Vagina (tissue), 2 donors: ENCODE measurements at places on chromosomes 5 and 9. TPM values are rescaled to one million over a fixed set of nuclear protein-coding genes. Genes with fewer than 3 reads are reported as not detected.

- H3K4me1 ChIP-seq = no peaks in the 10 kb centered on the region
- no peak for DNase-seq
- no peak overlapping the region for H3K4me3 ChIP-seq
- no peaks in the 10 kb centered on the region for H3K36me3 ChIP-seq
- H3K27ac ChIP-seq = no peak overlapping the region
Observed at GRCh38 chr5:153640293-153640692, 149.8 kb downstream of the GRIA1 start.

Gene TRIM36
- 2.2 TPM for total RNA-seq

- H3K36me3 ChIP-seq = no peaks in the 10 kb centered on the region
- H3K27ac ChIP-seq = no peak overlapping the region
- H3K4me3 ChIP-seq = no peak overlapping the region
- H3K27me3 ChIP-seq = no peaks in the 10 kb centered on the region
Observed at GRCh38 chr5:96177303-96177869, 215.7 kb upstream of the ELL2 start.

GRCh38 chr5:164504141-164504772, 998.8 kb downstream of the MAT2B start:
- no peaks in the 10 kb centered on the region for H3K36me3 ChIP-seq
- H3K4me3 ChIP-seq = no peak overlapping the region
- H3K4me1 ChIP-seq = no peaks in the 10 kb centered on the region
- no peak overlapping the region for H3K27ac ChIP-seq
- H3K27me3 ChIP-seq = no peaks in the 10 kb centered on the region
- no peak for DNase-seq

Gene FOXD4
- total RNA-seq = not detected

DNA sequence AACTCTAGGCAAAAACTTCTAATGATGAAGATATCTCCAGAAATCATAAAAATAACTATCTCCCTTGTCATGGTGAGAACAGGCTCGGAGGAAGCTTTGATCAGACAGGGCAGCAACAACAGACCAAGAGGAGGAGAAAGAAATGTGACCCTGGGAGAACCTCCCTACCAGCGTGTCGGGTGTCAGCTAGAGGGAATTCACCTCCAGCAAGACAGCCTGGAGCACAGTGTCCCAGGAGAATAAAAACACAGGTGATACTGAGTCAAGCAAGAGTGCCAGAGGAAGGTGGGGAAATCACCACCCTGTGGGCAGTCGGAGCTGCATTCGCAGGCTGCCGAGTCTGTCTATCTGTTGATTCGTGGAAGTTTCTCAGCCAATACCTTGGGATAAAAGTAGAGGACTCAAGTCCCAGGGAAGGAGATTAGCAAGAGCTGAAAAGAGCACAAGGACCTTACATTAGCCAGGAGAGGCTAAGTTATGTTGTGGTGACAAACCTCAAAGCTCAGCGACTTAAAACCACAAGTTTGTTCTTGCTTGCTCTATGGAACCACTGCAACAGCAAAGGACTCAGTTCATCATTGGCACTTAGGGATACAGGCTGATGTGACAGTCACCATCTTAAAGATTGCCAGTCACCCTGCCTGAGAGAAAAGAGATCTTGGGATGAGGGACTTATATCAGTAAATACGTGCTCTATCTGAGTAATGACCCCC, 598.3 kb downstream of the CCDC171 start:
- no peaks in the 10 kb centered on the region for H3K36me3 ChIP-seq
- H3K4me1 ChIP-seq = peaks cover 3% of the 10 kb centered on the region
- H3K27me3 ChIP-seq = no peaks in the 10 kb centered on the region
- no peak overlapping the region for H3K4me3 ChIP-seq

- DNase-seq = no peak
- H3K36me3 ChIP-seq = no peaks in the 10 kb centered on the region
Observed at GRCh38 chr9:137252555-137253506, 1.7 kb downstream of the STPG3 start.

Gene OCLN
- 12.8 TPM for total RNA-seq

GRCh38 chr9:97889941-97890887, 32.1 kb downstream of the TRMO start:
- H3K36me3 ChIP-seq = no peaks in the 10 kb centered on the region
- H3K27ac ChIP-seq = no peak overlapping the region
- H3K4me1 ChIP-seq = no peaks in the 10 kb centered on the region
- no peaks in the 10 kb centered on the region for H3K27me3 ChIP-seq

Gene ABO
- 17.2 TPM for total RNA-seq

DNA sequence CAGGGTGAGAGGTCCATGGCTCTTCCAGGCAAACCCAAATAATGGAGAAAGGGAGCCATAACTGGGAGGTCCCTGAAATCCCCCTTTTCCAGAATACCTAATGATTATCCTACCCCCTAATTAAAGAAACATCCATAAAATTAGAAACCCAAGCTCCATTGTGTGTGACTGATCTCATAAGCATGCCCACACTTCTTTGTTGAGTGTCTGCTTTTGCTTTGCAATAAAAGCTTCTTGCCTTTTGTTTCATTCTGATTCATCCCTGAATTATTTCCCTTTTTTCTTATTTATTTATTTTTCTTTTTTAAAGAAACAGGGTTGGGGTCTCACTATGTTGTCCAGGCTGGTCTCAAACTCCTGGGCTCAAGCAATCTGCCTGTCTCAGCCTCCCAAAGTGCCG, 33.1 kb downstream of the BTF3 start:
- no peak overlapping the region for H3K4me3 ChIP-seq
- H3K4me1 ChIP-seq = no peaks in the 10 kb centered on the region
- DNase-seq = no peak
- H3K27ac ChIP-seq = no peak overlapping the region

Gene GABRA6
- not detected for total RNA-seq

GRCh38 chr5:164335837-164336236, 830.4 kb downstream of the MAT2B start:
- no peak overlapping the region for H3K4me3 ChIP-seq
- H3K27ac ChIP-seq = no peak overlapping the region
- H3K27me3 ChIP-seq = no peaks in the 10 kb centered on the region
- H3K36me3 ChIP-seq = no peaks in the 10 kb centered on the region
- DNase-seq = no peak
- H3K4me1 ChIP-seq = no peaks in the 10 kb centered on the region

DNA sequence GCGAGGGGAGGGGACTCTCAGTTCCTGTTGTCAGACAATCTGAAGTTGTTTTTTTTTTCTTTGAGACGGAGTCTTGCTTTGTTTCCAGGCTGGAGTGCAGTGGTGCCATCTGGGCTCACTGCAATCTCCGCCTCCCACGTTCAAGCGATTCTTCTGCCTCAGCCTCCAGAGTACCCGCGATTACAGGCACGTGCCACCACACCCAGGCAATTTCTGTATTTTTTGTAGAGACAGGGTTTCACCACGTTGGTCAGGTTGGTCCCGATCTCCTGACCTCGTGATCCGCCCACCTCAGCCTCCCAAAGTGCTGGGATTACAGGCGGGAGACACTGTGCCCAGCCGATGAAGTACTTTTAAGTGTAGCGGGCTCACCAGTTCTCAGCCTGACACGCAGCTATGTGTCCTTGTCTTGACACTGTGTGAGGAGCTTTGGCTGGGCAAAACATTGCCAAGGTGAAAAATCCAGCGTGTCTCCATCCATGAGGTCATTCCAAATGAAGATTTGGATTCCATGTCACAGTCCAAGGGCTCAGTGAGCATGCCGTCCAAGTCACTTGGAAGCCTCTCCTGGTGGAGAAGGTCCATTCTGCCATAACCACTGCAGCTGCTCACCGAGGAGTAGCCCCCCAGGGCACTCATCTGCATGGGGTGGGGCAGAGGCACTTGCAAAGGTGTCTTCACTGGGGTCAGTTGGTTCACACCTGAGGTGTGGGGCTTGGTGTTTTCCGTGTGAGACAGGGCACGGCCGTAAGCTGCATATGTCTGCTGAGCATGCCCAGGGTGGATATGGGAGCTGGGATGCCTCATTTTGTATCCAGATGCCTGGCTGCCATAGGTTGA, 32.0 kb downstream of the OR2V1 start:
- no peak overlapping the region for H3K27ac ChIP-seq
- no peaks in the 10 kb centered on the region for H3K36me3 ChIP-seq

Gene ENTREP1
- 12.5 TPM for total RNA-seq

DNA sequence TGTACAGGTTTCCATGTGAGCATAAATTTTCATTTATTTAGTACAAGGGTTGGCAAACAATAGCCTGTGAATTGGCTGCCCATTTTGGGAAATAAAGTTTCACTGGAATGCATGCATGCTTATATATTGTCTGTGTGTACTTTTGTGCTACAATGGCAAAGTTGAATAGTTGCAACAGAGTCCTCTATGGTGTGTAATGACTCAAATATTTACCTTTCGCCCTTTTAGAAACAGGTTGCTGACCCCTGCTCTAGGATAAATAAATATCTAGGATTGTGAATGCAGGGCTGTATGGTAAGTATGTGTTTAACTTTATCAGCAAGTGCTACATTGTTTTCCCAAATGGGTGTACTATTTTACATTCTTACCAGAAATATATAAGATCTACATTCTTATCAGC, 47.2 kb downstream of the XRCC4 start:
- H3K27me3 ChIP-seq = no peaks in the 10 kb centered on the region
- no peaks in the 10 kb centered on the region for H3K36me3 ChIP-seq
- H3K4me3 ChIP-seq = no peak overlapping the region
